ENCODE measurements at places on chromosomes 6 and 20. TPM values are rescaled to one million over a fixed set of nuclear protein-coding genes. Genes with fewer than 3 reads are reported as not detected.

DNA sequence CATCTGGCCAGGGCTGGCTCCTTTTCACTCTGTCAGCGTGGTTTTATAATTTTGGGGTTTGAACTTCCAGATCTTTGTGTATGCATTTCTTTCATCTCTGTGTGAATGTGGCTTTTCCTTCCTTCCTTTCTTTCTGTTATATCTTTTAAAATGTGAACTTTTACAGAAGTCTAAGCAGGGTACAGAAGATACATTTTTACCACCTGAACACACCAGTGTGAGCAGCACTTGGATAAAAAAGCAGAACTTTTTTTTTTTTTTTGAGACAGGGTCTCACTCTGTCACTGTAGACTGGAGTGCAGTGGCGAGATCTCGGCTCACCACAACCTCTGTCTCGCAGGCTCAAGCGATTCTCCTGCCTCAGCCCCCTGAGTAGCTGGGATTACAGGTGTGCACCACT is 20.5 kb downstream of the CEBPB start:
- DNase-seq, result no peak

The GHRH gene
- total RNA-seq, result not detected

The HLA-E gene
- 576 TPM for total RNA-seq

GRCh38 chr20:49701241-49701790 is 12.4 kb downstream of the B4GALT5 start:
- DNase-seq, result no peak

The BANF2 gene
- not detected for total RNA-seq

DNA sequence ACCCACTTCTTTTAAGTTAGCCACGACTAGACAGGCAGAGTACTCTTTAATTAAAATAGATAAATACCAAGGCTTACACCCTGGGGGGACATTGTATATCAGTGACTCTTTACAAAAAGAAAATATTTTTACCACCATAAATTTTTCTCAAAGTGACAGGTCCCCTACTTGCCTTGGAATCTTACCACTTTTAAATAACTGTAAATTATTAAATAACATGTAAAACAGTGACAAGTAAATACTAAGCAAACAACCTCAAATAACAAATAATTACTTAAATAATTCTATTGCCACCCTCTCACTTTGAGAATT is 116.3 kb downstream of the OGFRL1 start:
- DNase-seq, result no peak

All from suprapubic skin (tissue), 4 donors.